Stimulated activated CD4-positive, alpha-beta T cell treated with anti-CD3 and anti-CD28 coated beads, Interleukin-1b, Interleukin-23, amount 100 ng/mL, for 48 hours (primary cell): ENCODE measurements at places on chromosomes 1 and 21.

GRCh38 chr1:10559386-10559785, 84.6 kb downstream of the PEX14 start:
- DNase-seq: no peak

- no peak for DNase-seq
Observed at GRCh38 chr1:228083871-228084278, 1.4 kb downstream of the ARF1 start.

DNA sequence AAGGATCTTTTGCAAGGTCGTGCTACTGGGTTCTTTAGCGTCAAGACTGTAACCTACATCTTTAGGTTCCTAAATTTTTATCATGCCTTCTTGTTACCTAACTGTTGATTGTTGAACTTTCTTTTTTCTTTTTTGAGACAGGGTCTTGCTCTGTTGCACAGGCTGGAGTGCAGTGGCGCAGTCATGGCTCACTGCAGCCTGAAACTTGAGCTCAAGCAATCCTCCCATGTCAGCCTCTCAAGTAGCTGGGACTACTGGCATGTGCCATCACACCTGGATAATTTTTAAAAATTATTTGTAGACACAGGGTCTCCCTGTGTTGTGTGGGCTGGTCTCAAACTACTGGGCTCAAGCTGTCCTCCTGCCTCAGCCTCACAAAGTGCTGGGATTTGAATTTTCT, 52.9 kb downstream of the NFIA start:
- DNase-seq: no peak

DNA sequence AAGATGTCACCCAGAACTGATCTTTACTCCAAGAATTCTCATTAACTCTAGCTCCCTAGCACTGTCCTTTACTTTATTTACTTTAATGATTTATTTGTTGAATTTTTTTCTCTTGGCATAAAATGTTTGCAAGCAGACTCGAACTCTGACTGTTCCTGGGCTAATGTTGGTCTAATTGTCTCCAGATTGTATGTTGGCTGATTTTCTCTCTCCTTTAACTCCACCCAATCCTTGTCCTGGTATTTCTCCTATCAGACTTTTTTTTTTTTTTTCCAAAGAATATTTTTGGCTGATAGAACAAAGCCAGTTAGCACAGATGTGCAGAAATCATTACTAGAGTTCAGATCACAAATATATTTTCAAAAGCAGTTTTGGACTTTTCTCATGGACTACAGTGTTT, 82.6 kb downstream of the ATF6 start:
- no peak for DNase-seq

DNA sequence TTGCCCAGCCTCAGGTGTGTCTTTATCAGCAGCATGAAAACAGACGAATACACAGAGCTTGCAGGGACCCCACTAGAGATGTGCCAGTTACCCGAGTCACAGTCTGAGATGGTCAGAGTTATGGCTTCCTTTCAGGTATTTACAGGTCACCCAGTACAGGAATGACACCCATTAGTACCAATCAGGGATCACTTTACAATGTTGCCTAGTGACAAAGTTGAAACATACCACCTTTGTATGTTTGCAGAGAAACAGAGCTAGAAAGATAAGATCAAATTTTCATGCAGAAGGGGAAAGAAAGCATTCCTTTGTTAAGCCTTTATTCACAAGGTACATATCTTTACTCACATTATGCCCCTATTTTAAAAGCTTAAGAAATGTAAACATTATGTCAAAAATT, 137.6 kb downstream of the RGS7 start:
- no peak for DNase-seq

- no peak for DNase-seq
Observed at GRCh38 chr1:177567393-177567792, 396.6 kb downstream of the BRINP2 start.

DNA sequence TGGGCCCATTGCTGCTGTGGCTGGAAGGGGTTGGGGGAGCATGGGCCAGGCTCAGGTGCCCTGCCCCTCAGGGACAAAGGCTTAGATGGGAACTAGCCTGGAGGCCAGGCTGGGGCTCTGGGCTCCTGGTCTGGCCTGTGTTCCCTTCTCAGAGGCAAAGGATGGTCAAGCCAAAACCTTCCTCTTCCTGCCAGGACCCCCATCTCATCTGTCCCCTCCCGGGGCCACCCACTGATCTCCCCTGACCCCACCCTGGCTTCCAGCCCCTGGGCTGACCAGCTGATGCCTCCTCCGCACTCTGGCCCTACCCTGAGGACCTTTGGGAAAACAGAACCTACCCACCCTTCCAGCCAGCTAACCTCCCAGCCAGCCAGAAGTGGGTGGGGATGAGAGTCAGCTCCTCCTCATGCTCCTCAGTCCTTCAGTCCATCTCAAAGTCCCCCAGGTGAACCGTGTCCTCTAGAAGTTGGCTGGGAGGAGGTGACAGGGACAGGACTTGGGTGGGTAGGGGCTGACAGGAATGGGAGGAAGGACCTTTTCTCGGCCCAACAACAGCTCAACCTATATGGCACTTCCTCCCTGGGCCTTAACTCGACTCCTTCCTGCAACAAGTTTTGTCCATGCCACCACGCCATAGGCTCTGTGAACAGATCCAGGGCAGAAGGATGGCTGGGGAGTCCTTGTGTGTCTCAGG, 7.5 kb downstream of the PEAR1 start:
- DNase-seq: no peak

DNA sequence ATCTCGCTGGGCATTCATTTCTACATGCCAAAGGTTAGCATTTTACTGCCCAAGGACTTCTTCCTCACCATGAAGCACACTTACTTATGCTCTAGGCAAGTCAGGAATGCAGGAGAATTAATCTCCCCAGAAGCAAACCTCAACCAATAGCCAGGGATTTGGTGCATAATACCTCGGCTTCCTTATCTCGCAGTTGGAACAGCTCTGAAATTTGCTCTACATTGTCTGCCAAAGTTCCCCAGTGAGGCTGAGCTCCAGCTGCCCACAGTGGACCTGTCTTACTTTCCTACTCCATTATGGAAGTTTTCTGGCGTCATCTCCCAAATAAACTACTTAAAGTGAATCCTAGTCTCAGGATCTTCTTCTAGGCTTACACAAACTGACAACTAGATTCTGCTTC, 57.6 kb upstream of the PPM1J start:
- DNase-seq: no peak

DNA sequence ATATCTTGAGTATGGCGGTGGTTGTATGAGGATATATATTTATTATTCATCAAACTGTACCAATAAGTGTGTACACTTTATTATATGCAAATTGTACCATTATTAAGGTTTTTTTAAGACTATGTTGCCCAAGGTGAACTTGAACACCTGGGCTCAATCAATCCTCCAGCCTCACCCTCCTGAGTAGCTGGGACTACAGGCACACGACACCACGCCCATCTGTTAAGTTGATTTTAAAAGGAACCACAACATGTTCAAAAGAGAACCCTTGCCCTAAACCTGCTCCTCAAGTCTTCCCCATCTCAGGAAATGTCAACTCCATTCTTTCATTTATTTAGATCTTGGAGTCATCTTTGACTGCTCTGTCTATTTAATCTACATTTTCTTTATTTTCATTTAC, 24.3 kb upstream of the FBXO28 start:
- DNase-seq: no peak

DNA sequence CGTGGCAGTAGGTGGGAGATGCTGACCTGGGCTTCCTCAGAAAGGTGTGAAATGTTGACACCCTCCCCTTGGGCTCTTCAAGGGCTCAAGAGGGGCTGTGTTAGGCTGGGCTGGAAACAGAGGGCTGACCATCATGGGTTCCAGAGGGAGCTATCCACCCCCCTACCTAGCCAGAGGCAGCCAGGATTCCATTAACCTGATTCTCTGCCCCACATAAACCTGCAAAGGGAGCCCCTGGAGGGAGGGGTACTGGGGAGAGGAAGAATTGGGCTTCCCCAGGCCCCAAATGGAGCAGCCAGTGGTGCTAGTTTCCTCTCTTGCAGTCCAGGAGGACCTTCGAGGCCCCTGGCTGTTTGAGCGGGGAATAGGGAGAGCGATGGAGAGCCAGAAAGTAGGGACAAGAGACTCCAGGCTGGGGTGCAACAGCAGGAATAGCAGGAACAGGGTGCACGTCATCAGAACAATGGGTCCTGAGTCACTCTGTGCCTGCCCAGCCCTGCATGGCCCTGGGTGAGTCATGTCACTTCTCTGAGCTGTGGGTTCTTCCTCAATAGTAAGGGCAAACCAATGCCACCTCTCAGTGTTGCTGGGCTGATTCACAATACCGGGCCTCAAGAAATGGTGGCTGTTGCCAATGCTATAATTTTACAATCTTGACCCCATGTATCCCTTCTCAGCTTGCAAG, 121.2 kb downstream of the EPHB2 start:
- peak; percentile 5 for DNase-seq

- no peak for DNase-seq
Observed at GRCh38 chr1:110185181-110185580, 24.9 kb upstream of the KCNC4 start.

DNA sequence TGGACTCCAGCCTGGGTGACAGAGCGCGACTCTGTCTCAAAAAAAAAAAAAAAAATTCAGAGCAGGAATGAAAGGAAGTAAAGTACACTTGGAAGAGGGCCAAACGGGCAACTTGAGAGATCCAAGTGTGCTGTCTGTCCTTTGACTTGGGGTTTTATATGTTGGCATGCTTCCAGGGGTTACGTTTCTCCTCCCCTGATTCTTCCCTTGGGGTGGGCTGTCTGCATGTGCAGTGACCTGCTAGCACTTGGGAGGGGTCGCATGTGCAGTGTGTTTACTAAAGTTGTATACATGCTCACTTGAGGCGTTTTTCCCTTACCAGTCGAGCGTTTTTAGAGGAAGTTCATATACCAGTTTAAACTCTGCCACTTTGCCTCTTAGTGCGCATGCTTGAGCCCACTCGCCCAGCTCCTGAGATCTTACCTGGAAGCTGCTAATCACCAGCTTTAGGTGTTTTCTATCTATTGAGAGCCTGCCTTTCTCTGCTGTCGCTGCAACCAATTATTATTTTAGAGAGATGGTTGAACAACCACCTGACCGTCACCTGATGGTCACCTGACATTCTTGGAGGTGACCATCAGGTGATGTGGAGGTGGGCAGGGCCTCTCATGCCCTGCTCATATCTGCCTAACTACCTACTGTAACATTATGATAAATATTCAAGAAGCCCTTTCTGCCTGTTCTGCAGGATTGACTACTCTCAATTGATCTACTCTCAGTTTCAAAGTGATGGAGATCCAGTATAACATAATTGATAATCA, 140.1 kb downstream of the MACF1 start:
- DNase-seq: no peak

GRCh38 chr1:157868654-157869053, 27.0 kb upstream of the CD5L start:
- no peak for DNase-seq
